ENCODE measurements at places on chromosomes 11 and 22.
A peak's percentile ranks its signal among the peaks of the same experiment; 100 is the strongest.

DNA sequence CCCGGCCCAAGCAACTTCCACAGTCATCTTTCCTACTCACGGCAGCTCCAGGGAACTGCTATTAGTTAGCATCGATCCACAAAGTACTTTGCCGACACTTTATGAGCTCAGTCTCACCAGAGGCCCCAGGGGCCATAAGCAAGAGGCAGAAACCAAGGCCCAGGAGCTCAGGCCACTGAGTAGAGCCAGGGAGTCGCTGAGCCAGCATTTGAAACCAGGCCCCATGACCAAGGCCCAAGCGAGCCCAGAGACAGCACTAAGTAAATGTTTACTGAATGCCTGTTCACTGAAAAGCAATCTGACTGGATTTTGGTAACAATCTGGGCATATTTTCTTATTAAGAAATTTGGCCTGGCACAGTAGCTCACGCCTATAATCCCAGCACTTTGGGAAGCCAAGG, 43.3 kb downstream of the ARRB1 start:
- DNase-seq: no peak

- DNase-seq: no peak
These were observed 239.7 kb downstream of the BRD1 start for GRCh38 chr22:49587987-49588386.

- DNase-seq: no peak
These were observed 102.7 kb downstream of the NECTIN1 start for GRCh38 chr11:119626197-119626841.

GRCh38 chr22:41038732-41039131, 53.7 kb upstream of the EP300 start:
- no peak for DNase-seq

DNA sequence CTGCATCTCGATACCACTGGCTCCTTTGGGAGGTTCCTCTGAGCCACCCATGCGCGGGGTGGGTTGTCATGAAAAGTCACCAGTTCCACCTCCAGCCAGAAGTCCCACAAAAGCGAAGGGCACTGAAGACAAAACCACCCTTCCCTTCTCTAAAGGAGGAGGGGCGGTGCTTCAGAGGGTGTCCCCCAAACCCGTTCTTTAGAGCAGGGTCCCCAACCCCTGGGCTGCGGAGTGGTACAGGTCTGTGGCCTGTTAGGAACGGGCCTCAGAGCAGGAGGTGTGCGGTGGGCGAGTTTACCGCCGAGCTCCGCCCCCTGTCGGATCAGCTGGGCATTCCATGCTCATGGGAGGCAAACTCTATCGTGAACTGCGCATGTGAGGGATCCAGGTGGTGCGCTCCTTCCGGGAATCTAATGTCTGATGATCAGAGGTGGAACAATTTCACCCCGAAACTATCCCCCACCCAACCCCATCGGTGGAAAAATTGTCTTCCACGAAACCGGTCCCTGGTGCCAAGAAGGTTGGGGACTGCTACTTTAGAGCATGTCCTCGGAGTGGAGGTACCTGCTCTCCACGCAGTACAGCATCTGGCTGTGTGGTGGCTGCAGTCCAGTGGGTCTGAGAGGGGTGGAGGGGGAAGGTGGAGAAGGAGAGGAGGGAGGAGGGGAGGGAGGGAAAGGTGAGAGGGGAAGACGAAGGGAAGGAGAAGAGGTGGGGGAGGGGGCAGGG, 72.9 kb upstream of the SEPTIN5 start:
- DNase-seq: no peak

- no peak for DNase-seq
These were observed 533.6 kb upstream of the CADM1 start for GRCh38 chr11:116037861-116038260.

DNA sequence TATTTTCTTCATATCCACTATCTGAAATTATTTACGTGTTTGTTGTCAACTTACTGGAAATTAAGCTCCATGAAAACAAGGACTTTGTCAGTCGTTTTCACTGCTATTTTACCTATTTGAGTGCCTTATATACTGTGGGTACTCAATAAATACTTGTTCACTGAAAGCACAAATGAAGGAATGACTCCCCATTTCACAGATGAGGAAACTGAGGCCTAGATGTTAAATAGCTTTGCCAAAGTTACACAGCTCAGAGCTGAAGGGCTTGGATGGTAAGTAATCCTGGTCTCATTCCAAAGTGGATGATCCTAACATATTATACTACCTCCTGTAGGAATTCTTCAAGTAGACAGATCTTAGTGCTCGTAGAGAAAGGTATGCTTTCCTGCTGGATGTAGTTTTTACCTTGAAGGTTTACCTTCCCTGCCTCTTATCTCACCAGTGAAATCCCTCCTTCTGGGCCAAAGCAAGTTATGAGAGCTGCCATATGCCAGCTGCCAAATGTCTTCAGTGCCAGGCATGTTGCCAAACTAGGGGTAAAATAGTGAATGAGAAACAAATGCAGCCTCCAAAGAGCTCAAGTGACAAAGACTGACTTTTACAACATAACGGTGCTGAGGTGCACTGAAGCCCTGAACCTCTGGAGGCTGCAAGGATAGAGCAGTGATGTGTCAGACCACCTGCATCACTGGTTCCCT, 129.7 kb downstream of the TRIM44 start:
- no peak for DNase-seq

GRCh38 chr11:8060801-8061554, 20.0 kb upstream of the TUB start:
- DNase-seq: no peak

- DNase-seq: no peak
These were observed 10.6 kb downstream of the TENM4 start for GRCh38 chr11:79430280-79430679.

DNA sequence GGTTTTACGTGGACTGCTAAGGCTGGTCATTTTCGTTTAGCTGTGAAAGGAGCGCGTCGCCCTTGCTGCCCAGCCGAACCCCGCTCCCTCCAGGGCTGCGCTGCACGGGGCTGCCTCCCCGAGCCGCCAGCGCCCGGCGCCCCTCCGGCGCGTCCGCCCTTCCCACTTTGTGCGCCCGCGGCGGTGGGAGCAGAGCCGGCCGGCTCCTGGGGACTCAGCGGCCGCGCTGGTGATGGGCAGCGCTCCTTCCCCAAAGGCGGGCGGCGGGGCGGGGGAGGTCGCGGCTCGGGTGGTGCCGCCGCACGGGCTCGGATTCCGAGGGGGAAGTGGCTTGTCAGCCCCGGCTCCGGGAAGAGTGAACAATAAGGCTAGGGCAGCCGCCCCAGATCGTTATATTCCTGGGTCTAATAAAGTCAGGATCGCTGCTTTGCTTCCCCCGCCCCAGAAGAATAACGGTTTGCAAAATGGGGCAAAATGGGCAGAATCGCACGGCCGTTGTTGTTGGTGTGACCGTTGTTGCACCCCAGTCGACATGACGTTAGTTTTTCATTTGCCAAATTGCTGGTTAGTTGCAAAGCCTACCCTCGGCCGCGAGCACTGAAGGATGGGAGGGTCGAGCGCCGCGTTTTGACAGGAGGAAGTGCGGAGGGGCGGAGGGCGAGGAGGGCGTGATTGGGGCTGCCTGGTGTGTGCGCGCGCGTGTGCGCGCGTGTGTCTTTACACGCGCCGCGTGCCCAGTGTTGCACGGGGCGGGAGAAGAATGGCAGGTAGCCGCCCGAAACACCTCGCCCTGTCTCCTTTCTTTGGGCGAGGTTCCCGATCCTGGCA, 745 bp downstream of the NCAM1 start:
- no peak for DNase-seq

GRCh38 chr11:67373648-67374570, 511 bp upstream of the CLCF1 start:
- DNase-seq: peak; percentile 53

GRCh38 chr22:36998620-36999351, 20.5 kb downstream of the TST start:
- DNase-seq: no peak

DNA sequence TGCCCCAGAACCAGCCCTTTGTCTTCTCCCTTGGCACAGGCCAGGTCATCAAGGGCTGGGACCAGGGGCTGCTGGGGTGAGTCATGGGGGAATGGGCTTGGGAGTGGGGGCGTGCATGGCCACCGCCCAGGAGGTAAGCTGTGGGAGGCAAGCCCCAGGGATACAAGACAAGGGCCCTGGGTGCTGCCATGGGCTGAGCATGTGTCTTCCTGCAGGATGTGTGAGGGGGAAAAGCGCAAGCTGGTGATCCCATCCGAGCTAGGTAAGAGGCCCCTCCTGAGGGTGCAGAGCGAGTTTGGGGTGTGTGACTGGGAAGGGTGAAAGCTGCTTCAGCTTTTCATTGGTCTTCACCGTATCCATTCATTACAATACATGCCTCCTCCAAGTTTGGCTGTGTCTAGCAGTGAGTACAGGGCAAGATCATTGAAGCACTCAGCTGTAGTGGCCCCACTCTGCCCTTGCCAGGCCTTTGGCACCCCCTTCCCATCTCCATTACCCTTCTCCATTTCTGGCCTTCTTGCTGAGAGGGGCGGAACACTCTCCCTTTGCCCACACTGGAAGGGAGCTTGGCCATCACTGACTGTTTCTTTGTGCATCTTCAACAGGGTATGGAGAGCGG, 2.5 kb downstream of the FKBP2 start:
- no peak for DNase-seq

DNA sequence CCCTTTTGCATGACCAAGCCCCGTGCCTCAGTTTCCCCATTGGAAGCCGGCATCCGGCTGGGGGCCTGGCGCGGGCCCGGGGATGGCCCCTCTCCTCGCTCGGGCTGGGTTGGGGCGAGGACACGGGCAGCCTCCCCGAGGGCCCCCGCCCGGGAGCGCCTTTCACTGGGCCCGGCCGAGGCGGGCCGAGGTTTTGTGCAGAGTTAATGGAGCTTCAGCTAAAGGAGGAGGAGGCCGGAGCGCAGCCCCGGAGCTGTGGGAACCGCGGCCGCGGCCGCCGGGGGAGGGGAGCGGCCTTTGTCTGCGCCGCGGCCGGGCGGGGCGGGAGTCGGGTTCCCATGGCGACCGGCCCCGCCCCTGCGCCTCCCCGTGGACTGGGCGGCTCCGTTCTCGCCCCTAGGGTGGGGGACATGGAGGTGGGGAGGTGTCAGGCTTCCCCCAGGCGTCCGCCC, 1.4 kb upstream of the MAPK11 start:
- peak; percentile 28 for DNase-seq

DNA sequence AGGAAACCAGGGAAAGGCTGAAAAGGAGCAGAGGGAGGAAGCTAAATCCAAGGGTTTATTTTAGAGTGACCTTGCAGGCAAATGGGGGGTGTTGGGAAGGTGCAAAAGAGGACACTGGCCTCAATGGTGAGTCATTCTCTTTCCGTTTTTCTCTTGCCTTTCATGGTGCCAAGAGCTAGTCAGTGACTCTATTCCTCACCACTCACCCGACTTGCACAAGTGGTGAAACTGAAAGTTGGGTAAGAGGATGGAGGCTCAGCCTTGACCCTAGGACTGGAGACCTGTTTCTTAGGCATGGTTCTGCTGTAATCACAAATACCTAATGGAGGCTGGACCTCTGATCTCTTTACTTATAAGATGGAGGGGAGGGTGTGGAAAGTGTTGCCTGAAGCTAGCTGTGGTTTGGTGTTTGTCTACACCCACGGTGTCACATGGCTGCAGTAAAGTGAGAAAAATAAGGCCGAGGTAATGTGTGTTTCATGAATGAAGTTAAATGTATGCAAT, 67.3 kb upstream of the CREB3L1 start:
- DNase-seq: no peak

GRCh38 chr11:92473736-92474135, 249.1 kb downstream of the FAT3 start:
- DNase-seq: no peak

DNA sequence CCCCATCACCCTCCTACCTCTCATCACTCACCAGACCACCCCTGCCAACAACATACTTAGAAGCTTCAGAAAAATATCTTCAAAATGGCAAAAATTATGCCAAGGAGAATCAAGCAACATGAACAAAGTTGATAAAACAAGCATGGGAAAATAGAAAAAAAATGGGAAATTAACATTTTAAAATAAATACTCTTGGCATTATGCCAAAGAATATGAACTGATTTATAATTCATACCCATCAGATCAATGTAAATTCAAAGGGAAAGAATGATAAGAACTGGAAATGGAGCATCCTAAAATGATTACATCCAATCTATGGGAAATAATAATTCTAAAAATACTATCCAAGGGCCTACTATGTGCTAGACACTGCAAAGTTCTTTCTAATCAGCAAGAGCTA, 12.0 kb downstream of the SIAE start:
- DNase-seq: no peak

DNA sequence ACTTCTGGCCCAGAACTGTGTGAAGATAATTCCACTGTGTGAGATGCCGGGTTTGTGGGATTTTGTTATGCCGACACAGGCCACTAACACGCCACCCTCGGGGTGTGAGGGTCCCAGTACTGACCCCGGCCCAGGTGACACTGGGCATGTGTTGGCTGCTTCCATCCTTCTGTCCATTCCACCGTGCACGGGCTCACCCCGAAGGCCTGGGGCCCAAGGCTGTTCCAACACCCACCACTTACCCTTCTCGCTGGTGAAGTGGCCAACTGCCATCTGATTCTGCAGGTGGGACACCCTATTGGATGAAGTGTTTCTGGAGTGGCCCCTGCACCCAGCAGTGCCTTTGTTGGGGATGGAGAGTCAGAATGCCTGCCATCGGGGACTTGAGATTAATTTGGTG, 1307.5 kb downstream of the BRD1 start:
- no peak for DNase-seq

GRCh38 chr22:21628386-21629254, 1.2 kb downstream of the YDJC start:
- no peak for DNase-seq

- DNase-seq: no peak
These were observed 236.7 kb downstream of the TTC28 start for GRCh38 chr22:28442711-28443525.

GRCh38 chr11:33919645-33920044, 27.8 kb upstream of the LMO2 start:
- no peak for DNase-seq

DNA sequence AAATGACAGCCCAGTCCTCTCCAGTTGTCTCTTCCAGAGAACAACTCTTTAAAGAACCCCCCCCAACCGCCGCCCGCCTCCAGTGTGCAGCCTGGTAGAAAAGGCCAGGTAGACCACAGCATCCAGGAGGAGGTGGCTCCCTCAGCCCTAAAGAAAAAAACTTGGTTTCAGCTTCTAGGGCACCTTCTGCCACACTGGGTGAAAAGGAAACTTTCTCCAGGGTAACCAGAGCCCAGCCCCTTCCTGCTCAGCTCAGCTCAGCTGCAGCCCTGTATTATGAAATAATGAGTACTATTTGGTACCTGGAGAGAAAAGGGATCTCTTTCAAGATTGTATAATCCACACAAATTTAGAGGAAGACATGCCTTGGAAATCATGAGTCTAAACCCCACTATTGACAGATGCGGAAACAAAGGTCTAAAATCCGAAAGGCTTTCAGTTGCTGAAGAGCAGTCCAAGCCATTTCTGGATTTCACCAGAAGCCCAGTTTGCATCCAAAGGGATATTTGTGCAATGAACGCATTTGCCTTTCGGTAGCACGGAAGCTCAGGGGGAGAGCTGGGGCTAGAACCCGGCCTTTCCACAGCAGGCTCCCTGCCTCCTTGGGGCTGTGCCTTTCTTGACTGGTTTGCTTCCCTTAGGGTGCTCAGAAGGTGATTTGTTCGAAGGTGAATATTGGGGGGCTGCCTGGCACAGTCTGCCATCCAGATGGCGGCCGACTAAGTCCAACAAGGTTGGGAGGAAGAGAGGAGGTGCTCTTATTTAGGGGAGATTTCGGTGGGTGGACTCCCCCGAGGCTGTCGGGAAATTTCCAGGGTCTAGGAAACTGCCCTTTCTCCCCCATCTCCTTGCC, 3.3 kb downstream of the FXYD6 start:
- DNase-seq: no peak
